ENCODE measurements at places on chromosomes 6 and 20. TPM values are rescaled to one million over a fixed set of nuclear protein-coding genes. Genes with fewer than 3 reads are reported as not detected.

AKAP7 gene
- total RNA-seq = 9.1 TPM

ZC2HC1B gene
- not detected for total RNA-seq

RGS17 gene
- not detected for total RNA-seq

ZNF391 gene
- total RNA-seq = 1.6 TPM

TENT5A gene
- total RNA-seq = 6.3 TPM

TXLNB gene
- 0.19 TPM for total RNA-seq

FAM83C gene
- not detected for total RNA-seq

ABHD16B gene
- not detected for total RNA-seq

BMP7 gene
- not detected for total RNA-seq

- no peak overlapping the region for H3K4me3 ChIP-seq
- DNase-seq = no peak
- peaks cover 18% of the 10 kb centered on the region for H3K4me1 ChIP-seq
- no peak overlapping the region for H3K27ac ChIP-seq
- no peaks in the 10 kb centered on the region for H3K36me3 ChIP-seq
Measured at GRCh38 chr6:129691709-129692108, 18.3 kb downstream of the ARHGAP18 start.

- no peak for DNase-seq
- H3K36me3 ChIP-seq = no peaks in the 10 kb centered on the region
- no peaks in the 10 kb centered on the region for H3K27me3 ChIP-seq
- no peaks in the 10 kb centered on the region for H3K4me1 ChIP-seq
Measured at GRCh38 chr6:120945905-120946594, 388.2 kb downstream of the TBC1D32 start.

DNA sequence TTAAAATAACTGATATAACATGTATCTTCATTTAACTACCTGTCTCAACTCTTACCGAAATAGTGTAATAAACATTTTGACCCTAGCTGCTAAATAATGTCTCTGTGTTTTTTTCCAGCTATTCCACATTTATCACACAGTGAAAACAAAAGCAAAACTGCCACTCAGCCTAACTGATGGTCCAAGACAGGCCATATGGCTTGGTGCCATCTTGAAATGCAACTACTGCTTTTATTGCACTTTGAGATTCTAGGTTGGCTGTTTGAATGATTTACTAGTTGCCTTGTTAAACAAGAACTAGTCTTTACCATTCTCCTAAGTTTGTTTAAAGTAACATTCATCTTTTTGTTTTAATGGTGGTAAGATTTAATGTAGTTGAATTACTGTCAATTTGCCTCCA is 739.8 kb downstream of the TFAP2A start:
- no peaks in the 10 kb centered on the region for H3K36me3 ChIP-seq
- no peaks in the 10 kb centered on the region for H3K4me1 ChIP-seq
- H3K4me3 ChIP-seq = no peak overlapping the region
- no peaks in the 10 kb centered on the region for H3K27me3 ChIP-seq
- DNase-seq = no peak
- no peak overlapping the region for H3K27ac ChIP-seq

- H3K4me1 ChIP-seq = peaks cover 15% of the 10 kb centered on the region
- DNase-seq = no peak
- H3K36me3 ChIP-seq = peaks cover 10% of the 10 kb centered on the region
- H3K4me3 ChIP-seq = peak overlapping the region; percentile 94
- H3K27me3 ChIP-seq = no peaks in the 10 kb centered on the region
Measured at GRCh38 chr6:117601811-117602150, 530 bp downstream of the GOPC start.

Measured in CD4-positive, alpha-beta T cell (primary cell).